ENCODE measurements at places on chromosomes 2 and 18.

DNA sequence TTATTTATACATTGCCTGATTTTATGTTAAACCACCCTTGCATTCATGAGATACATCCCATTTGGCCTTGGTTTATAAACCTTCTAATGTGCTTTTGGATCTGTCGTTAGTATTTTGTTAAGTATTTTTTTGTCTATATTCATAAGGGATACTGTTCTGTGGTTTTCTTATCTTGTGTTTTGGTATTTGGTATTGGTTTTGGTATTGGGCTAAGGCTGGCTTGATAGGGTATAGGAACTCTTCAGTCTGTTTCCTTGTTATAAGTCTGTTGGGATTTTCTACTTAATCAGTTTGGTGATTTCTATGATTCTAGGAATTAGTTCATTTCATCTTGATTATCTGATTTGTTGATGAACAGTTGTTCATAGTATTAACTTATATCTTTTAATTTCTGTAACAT is 49.2 kb downstream of the RELCH start:
- no peak for DNase-seq

DNA sequence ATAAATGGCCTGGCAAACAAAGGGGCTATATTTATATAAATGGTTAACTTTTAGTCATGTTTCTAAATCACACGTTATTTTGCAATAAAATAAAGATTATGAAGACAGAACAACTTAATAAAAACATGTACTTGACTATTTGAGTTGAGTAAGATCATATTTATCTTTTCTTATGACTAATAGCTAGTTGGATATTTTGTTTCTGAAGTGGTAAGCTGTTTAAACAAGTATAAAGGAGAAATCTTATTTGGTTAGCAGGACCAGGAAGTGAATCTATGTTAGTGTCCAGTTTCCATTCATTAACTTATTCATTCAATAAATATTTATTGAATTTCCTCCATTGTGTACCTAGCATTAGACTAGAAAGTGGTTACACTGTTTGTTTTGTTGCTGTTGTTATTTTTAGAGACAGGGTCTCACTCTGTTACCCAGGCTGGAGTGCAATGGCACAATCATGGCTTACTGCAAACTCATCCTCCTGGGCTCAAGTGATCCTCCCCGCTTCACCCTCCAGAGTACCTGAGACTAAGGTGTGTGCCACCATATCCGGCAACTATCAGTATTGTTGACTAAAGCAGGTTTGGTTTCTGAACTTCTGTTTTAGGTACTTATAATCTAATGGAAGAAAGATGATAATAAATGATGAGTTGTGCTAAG is 312.6 kb downstream of the DPP10 start:
- DNase-seq: no peak

- no peak for DNase-seq
These were observed 277.6 kb downstream of the PHLPP1 start for GRCh38 chr18:62992877-62993365.

GRCh38 chr18:25535495-25535894 is 183.5 kb upstream of the ZNF521 start:
- no peak for DNase-seq

- no peak for DNase-seq
These were observed 544.3 kb downstream of the METTL4 start for GRCh38 chr18:2027016-2027415.

DNA sequence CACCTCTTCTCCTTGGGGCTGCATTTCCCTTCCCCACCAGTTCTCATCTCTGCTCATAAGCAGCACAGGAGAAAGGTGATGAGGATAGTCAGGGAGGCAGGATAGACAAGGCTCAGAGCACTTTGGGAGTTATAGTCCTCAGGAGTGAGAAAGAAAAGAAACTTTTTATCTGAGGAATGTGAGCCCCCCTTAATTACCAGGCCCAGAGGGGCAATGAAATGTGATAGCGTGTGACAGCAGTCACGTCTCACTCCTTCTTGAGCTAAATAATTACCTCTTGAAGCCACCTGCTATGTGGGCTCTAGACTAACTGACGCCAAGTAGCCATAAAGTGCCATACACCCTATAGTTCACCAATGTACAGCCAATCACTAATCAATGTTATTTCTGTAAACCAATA is 105.8 kb downstream of the SPP2 start:
- no peak for DNase-seq
